ENCODE measurements at places on chromosomes 11 and 22.

- no peak for DNase-seq
Measured at GRCh38 chr11:13009476-13009920, 382 bp downstream of the RASSF10 start.

DNA sequence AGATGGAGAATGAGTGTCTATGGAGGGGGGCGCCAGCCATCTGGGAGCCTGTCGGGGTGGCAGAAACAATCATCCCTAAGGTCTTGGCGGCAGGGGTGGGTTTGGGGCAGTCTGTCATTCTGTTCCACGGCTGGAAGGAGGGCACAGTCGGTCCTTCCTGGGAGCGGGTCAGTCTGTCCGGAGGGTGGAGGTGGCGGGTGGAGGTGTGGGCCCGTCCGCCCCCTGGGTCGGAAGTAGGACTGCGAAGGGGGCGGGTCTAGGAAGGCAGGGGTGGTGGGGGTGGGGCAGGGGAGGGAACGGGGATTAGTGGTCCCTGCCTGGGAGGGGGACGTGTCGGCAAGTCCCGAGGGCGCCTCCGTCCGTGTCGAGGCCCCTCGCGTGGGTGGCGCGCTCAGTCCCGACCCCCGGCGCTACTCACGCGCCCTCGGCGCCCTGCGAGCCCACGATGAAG lies 461 bp downstream of the TBC1D10A start:
- peak; percentile 43 for DNase-seq

DNA sequence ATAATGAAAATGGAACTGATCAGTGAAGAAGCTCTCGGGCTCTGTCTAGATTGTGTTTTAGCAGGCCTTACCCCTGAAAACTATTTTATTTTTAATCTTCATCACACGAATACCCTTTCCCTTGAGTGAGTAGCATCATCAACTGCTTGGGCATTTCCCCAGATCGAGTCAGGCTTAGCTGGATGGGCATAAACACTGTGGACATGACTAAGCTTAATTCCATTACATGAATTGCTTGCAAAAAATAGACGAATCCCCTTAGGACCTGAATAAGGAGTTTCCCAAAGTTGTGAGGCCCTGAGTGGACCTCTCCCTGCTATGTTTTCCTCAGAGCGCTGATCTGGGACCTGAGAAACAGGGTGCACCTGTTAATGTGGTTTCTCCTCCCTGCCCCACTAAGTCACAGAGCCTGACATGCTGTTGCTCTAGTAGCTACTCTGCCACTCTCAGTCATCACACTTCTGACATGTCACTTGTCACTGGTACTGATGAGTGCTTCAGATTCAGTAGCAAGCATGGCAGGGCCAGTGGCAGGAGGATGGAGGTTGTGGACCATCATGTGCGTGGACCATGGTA lies 53.5 kb downstream of the ENDOD1 start:
- DNase-seq: no peak

DNA sequence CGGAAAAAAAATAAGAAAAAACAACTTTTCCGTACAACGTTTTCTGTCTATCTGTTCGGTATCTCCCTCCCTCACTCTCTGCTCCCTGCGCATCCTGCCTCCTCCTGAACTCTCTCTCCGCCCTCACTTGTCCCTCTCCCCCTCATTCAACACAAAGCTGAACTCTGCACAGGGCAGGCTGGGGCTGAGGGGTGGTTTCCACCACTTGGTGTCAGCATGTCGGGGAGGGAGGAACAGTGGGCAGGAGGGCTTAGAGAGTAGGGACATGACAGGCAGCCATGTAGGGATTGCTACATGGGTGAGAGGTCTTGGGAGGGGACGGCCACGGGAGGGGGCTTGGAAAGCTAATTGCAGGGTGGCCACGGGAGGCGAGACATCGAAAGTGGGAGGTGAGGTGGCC lies 17.6 kb downstream of the SLC22A12 start:
- no peak for DNase-seq

- DNase-seq: no peak
Measured at GRCh38 chr11:16081382-16082094, 274.8 kb downstream of the SOX6 start.
